ENCODE measurements at places on chromosomes 1 and 21.

DNA sequence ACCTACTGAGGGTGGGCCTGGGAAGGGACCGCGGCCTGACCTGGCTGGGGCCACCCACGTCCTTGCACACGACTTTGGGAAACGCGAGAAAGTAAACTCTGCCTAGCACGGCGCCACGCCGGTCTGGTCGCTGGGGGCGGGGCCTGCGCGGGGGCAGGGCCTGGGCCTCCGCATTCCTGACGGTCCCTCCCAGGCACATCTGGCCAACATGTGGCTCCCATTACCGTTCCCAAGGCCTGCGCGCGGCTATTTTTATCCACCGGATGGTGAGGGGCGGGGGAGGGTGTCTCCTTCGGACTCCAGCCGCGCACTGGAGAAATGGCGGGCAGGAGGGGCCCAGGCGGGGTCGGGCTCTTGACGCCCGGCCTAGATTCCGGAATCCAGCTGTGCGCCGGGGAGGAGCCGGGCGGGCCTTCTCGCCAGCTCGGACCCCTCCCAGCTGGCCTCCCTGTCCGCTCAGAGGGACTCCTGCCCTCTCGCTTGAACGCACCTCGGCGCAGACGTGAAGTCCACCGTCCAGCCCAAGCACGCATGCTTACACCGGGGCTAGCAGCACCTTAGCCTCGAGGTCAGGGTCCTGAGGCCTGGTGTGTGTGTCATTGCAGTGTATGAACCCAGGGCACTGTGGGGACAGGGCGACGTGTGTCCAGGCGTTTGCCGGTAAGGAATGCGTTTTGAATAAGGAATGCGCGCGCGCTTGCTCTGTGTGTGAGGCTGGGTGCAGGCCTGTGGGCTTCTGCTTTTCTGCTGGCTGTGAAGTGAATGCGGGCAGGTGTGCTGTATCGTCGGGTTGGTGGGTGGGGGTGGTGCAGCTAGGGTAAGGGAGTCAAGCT is 2.1 kb downstream of the EVA1B start:
- DNase-seq, result no peak

DNA sequence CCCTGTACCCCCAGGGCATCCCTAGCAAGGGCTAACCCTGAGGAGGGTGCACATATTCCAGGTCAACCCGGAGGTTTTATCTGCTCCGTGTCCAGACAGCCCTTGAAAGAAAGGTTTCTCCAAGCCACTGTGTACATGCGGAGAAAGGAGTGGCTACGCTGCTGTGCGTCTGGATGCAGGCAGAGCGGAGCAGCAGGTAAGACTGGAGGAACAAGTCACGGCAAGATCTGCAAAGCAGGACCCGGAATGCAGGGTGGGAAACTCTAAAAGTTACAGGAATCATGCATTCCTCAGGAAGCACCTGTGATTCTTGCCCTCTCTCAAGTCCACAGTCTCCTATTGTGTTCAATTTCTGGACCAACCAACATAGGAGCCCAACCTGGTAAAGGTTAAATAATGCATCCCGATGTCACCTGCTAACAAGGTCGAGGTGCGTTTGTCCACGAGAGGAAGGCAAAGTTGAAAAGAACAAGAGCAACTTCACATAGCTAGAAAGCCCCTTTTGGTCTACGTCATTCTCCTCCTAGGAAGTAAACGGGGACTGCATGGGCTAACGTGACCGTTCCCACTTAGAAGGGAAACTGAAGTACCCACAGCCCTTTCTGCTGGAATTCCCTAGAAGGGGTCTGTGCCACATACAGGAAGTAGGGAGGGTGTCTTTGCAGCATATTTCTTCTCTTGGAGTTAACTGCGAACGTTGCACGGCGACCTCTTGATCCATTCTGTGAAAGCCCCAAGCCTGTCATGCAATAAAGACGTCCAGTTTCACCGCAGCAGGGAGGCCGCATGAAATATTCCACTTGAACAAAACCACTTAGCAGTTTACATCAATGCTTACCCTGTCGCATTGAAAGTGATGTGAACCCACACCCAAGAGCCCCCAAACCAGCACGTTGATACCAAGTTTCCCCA is 5.8 kb downstream of the TIAM1 start:
- DNase-seq, result no peak

DNA sequence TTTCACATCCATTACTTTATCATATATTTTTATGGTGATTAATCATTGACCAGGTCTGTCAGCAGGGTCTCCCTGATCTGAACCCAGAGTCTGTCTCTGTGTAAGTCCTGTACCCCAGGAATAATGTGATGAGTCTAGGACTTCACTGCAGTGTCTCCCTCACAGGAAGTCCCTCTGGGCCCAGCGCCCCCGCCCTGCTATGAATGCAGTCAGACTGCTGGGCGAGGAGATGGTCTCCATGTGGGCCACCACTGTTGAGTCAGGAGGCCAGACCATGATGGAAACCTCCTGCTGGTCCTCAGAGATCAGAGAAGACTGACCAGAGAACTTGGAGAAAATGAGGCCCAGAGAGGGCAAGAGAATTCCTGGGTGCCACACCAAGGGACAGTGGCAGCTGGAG is 9.5 kb downstream of the TMEM222 start:
- no peak for DNase-seq

DNA sequence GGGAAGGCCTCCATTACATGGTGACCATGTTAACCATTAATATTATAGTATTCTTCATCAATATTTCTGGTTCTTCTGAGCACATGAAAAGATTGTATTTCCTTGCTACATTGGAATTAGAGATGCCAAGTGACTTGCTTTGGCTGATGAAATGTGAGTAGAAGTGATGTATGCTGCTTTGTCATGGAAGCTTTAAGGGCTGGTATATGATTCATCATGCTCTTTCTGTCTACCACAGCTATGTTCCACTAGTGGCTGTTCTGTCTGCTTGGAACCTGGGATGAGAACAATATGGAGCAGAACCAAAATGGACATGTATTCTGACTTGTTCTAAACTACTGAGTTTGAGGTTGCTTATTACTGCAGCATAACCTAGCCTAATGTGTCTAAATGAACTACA is 163.3 kb downstream of the TM2D1 start:
- no peak for DNase-seq

- DNase-seq, result no peak
These were observed 203.3 kb downstream of the PTPRU start for GRCh38 chr1:29439615-29440014.

DNA sequence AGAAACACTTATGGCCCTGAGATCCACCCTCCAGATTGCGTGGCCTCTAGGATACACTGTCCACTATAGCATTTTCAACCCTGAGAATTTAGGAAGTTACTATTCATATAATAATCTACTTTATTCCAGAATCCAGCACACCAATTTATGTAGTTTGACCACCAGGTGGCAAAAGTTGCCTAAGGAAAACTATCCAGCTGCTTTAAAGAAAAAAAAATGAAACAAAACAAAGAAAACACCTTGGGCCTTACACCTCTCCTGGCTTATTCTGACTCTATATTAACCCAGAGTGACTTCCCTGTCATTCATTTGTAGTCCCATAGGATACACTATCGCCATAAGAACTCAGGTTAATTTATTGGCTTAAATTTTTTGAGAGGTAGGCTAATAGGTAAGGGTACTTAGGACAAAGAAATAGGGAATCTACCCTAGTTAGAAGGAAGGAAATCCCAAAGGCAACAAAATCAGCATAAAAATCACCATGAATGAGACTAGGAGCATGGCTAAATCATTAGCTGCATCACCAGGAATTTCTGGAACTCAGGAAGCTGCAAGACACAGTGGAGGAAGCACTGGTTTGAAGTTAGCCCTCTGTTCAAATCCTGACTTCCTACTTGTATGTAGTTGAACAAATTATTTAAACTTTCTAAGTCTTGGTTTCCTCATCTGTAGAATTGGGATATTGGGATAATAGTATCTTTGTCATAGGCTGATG is 107.5 kb downstream of the SPAG17 start:
- DNase-seq, result no peak

DNA sequence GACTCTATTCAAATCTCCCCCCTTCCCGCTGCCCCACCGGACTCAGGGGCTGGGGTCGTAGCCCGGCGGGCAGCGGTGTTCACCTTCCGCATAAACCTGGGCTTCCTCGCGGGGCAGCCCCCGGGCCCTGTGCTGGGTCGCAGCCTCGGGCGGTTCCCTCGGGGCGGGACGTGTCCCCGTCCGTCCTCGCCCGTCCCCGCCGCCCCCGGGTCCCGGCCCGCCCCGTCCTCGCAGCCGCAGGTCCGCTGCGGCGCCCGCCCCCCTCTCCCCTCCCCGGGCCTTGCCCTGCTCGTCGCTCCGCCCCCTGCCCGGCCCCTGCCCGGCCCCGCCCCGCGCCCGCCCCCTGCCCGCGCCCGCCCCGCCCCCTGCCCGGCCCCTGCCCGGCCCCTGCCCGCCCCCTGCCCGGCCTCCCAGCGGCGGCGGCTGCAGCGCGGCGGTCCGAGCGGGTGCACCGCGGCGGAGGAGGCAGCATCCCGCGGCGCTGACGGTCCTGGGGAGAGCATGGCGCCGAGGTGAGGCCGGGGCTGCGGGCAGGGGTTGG is at the start of gene COL18A1:
Gene COL18A1 (plus strand): TSS at position 436 of the 541 bp plus-strand sequence. CDS start 66 bp downstream, at position 502.
- no peak for DNase-seq

GRCh38 chr1:44327679-44328491 is 27.2 kb downstream of the ERI3 start:
- no peak for DNase-seq

- no peak for DNase-seq
These were observed 51.2 kb upstream of the LRP8 start for GRCh38 chr1:53378932-53379661.

DNA sequence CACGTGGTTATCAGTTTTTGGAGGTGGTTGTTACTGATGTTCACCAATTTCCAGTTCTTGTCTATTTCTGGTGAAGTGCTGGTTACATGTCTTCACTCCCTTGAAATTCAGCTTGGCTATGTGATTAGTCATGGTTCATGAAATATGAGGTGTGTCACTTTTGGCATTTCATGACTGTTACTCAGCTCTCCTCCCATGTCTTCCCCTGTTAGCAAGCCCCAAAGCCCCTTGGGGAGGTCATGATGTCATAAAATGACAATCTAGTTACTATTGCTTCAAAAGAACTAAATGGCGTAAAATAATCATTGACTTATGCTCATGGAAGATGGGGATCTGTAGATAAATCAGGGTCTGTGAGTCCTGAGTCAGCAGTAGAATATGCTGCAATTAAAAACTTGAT is 425.1 kb downstream of the SETD4 start:
- no peak for DNase-seq

DNA sequence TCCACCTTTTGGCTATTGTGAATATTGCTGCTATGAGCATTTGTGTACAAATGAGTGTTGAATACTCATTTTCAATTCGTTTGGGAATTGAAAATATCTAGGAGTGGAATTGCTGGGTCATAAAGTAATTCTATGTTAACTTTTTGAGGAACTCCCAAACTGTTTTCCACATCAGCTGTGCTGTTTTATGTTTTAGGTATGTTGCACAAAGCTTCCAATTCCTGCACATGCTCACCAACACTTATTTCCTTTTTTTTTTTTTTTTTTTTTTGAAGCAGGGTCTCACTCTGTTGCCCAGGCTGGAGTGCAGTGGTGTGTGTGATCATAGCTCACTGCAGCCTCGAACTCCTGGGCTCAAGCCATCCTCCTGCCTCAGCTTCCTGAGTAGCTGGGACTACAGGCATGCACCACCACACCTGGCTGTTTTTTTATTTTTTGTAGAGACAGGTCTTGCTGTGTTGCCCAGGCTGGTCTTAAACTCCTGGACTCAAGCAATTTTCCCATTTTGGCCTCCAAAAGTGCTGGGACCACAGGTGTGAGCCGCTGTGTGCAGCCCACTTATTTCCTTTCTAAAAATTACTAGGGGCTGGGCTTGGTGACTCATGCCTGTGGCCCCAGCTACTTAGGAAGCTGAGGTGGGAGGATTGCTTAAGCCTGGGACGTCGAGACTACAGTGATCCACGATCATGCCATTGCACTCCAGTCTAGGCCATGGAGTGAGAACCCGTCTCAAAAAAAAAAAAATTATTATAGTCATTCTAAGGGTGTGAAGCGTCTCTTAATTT is 33.4 kb downstream of the TMCC2 start:
- DNase-seq, result no peak

DNA sequence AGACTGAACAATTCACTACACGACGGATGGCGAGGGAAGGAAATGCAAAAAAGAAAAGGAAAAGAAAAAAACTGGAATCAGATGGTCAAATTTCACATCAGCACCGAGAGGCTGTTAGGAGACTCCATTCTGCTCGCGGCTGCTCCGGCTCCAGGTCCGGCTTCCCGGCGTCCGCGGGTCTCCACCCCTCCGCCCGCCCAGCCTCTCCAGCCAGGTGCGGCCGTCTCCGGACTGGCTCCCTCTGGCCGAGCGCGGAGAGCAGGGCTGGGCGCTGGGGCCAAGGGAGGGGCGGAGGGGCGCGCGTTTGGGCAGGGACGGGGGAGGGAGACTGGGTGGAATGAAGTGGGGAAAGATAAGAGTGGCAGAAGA is 332 bp downstream of the KCNJ6 start:
- DNase-seq, result no peak

- DNase-seq, result no peak
These were observed 42.4 kb downstream of the KANK4 start for GRCh38 chr1:62276791-62277190.

GRCh38 chr1:162733336-162733590 is 57.2 kb upstream of the HSD17B7 start:
- no peak for DNase-seq

- no peak for DNase-seq
These were observed 9.1 kb upstream of the ARTN start for GRCh38 chr1:43924516-43924915.

GRCh38 chr1:165403835-165404482 is 41.0 kb downstream of the RXRG start:
- DNase-seq, result no peak

DNA sequence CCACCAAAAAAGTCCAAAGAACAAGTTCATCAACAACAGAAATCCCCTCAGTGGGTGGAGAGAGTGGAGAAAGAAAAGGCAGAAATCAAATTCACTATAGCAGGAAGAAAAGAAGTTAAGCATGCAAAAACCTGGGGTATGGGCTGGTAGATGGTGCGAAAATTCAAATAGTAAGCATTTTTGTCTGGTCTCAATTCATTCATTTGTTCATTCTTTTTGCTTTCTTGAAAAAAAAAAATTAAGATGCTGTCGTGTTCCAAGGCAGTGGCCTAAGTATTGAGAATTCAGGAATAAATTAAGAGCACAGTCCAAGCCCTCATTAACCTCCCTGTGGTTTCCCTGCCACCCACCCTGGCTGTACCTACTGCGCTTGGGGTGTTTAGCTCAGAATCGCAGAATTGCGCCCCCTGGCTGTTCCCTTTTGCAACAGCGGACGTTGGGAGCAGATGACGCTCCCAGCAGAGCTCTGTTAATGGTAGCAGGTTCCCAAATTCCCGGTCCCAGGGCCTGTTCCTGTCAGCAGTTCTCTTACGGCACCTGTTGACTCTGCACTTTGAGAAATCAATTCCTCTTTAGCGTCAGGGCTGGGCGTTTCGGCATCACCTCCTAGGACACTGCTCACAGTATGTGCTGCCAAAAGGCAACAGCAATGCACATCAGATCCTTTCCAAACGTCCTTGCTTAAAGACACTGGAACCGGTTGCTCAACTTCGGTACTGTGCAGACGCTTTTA is 34.0 kb upstream of the SSX2IP start:
- DNase-seq, result no peak

DNA sequence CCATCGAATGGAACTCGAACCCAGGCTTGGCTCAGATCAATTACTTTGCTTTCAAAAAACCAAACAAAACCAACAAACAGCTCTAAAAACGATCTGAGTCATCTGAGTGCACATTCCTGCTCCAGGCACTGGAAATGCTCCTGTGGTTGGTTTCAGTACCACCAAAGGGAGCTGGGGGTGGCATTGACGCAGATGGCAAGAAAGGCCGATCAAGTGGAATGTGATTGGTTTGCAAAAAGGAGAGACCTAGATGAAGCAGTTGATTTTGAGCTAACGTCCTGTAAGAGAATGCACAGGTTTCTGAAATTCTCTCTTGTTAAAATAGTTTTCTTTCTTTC is 39.5 kb downstream of the PIK3CD start:
- DNase-seq, result no peak

GRCh38 chr21:34983680-34984086 is 65.4 kb downstream of the RUNX1 start:
- DNase-seq, result no peak
